Activated B cell treated with CpG ODN at 0.5 μM for 24 hours (primary cell): ENCODE measurements at places on chromosomes 1 and 21.

GRCh38 chr1:63524201-63524600, 876 bp downstream of the EFCAB7 start:
- DNase-seq: no peak

DNA sequence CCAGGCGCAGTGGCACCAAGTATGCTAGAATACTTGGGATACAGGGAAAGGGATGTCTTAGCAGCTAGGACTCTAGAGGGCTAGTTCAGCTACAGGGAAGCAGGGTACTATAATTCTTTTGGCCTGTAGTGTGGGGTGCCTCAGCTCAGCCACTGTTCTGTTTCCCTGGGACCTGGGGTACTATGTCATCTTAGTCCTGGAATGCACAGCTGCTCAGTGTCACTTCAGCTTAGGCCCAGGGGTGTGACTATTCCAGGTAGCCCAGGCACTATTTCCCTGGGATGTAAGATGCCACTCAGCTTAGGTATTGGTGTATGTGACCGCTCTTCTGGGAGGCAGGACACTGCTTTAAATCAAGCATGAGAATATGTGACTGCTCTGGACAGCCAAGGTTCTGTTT, 34.1 kb downstream of the RGSL1 start:
- no peak for DNase-seq

- DNase-seq: no peak
Measured at GRCh38 chr1:8985915-8986813, 40.1 kb downstream of the SLC2A7 start.

DNA sequence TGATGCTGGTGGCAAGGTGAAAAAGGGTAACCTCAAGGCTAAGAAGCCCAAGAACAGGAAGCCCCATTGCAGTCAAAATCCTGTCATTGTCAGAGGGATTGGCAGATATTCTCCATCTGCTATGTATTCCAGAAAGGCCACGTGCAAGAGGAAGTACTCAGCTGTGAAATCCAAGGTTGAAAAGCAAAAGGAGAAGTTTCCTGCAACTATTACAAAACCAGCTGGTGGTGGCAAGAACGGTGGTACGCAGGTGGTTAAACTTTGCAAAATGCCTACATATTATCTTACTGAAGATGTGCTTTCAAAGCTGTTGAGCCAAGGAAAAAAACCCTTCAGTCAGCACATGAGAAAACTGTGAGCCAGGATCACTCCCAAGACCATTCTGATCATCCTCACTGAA, 13.7 kb upstream of the VPS45 start:
- no peak for DNase-seq

DNA sequence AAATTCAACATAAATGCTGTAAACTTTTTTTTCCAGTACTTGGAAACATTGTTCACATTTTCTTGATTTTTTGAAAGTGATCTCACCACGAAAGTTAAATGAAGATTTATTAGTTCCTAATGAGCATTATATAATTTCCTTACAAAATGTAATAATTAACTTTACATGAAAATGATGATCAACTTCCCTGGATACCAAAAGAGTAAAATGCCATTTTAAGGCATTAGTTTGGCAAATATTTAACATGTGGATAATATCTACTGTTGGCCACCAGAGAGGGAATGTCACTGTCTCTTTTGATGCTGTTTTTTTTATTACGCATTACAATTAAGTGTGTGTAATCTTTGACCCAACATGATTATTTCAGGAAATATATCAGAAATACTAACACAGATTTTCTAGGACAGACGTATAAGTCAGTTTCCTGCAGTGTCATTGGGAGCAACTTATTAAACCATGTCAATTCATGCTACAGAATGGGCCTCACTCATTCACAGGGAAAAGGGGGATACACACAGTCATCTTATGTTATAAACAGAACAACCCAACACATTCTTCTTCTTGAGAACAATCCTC, 903.9 kb upstream of the ADGRL2 start:
- no peak for DNase-seq

DNA sequence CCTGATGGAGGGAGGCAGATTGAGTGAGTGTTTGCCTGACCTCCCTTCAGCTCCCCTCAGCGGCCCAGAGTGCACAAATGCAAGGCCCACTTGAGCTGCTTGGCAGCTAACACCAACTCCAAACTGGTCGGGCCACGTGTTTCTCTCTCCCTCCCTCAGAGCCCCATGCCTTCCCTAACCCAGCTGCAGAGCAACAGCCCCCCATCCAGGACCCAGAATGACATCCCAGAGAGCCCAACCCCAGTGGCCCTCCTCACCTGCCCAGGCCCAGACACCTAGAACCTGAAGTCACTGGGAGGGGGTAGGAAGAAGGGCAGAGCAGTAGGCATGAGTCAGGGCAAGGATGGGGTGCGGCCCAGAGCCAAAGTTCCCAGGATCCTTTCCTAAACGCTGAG, 789 bp upstream of the S100A14 start:
- DNase-seq: no peak

DNA sequence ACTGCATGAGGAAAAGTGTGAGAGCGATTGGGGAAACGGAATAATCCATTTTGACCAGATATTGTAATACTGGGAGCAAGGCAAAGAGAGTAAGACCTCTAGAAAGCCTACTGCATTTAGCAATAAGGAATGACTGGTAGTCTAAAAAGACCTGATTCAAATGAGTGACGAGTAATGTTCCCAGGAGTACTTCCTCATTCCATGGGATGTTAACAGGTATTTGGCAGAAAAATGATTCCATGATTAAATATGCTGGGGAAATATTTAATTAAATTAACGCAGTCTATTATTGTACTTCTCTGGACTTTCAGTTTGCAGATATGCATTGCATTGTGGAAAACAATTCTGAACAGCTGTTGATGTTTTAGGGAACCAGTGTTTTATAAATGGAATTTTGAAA, 105.5 kb downstream of the RPE65 start:
- DNase-seq: no peak

GRCh38 chr1:246544001-246544400, 22.1 kb downstream of the TFB2M start:
- DNase-seq: no peak

DNA sequence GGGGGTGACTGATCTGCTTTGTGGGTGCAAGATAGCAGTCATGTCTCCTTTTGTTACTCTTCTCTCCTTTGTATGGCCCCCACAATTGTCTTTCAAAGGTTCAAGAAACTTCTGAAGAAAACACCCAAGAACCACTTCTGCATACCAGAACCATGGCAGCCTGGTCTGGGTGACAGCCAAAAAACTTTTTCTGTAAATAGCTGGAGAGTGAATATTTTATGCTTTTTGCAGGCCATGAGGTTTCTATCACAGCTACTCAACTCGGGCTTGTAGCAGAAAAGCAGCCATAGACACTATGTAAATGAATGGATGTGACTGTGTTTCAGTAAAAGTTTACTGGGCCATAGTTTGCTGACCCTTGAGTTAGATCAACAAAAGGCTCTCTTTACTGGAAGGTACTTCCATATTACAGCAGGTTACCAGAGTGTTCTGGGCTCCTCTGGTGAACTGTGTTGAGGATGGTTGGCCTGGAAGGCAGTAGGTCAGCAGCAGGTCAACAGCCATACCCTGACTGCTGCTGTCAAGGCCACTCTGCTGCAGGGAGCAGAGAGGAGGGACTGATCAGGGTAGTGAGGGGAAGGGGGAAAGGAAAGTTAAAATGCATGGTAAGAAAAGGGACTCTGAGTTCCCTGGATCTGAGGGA, 116.4 kb downstream of the GDAP2 start:
- no peak for DNase-seq
